COR-L47 (cell line): ENCODE measurements at places on chromosomes 7 and 10.

- no peak for DNase-seq
Measured at GRCh38 chr7:160958-161725, 31.2 kb upstream of the FAM20C start.

DNA sequence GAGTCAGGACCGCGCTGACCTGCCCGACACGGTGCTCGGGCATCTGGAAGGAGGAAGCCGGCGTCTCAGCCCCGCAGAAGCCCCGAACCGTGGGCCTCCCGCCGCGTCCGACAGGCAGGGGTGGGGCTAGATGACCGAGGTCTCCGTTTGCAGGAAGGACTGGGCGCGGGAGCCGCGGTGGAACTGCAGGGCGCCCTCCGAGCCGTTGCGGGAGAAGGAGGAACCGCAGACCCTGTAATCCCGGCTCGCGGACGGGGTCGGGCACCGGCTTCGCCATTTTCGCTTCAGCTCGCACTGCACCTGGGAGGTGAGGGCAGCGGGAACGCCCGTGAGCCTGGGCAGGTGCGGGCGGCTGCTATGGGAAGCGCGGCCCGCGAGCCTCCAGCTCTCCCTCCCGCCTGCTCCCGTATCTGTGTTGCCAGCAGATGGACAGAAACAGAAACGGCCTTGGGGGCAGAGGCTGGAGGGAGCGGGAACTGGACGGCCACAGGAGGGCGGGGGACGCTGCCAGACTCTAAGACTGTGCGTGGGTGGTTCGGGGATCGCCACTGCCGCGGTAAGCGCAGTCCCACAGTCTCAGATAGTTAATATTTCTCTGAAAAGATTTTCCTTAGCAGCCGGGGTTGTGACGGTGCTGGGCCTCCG lies 114.1 kb downstream of the VIPR2 start:
- DNase-seq, result peak; percentile 53

DNA sequence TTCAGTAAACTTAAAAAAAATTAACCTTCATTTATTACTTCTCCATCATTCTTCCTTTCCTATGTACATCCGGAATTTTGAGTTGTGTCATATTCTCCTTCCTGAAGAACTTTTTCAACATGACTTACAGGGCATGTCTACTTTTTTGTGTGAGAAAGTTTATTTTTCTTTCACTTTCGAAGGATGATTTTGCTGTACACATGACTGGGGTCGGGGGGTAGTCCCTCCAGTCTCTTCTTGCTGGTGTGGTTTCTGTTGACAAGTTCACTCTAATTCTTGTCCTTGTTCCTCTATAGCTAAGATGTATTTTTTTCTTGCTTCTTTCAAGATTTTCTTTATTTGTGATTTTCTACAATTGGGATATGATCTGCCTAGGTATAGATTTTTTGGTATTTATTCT lies 55.8 kb downstream of the INPP5A start:
- no peak for DNase-seq

DNA sequence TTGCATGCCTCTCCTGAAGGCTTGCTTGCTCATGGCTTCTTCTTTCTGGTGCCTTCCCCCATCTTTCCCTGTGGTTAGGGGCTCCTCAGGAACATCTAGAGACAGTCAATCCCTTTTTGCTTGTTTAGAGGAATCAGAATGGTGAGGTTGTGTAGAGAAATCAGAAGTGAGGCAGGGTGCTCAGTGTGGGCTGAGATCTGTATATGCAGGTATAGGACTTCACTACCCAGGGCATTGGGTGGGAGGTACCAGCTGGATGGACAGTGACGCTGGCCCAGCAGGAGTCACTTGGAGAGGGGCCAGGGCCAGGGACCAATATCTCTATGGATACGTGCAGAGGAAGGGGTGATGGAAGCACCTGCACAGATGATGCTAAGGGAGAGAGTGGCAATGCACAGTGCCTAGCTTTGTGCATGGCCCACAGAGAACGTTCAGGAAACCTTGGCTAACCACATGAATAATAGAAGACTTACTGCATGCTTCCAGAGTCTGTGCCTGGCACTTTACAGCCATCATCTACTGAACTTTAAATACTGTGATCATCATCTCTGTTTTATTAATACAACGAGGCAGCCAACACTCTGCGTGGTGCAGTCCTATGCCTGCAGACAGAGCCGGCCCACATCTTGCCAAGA lies 255.2 kb downstream of the ABCA13 start:
- DNase-seq, result peak; percentile 45

DNA sequence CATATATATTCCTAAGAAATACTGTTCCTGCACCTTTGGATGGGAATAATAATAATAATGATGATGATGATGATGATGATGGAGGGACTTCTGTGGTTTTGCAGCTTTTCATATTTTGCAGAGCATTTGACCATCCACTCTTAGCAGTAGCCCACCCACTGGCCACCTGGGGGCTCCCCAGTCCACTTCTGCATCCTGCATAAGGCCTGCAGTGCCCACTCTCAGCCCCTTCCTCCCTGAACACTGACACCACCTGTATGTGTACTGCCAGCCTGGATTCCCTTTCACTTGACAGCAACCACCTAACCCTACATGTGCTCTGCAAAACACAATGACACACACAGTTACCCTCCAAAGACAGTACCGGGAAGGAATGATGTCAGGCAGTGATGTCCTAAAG lies 131.4 kb downstream of the ADAM12 start:
- DNase-seq, result no peak

DNA sequence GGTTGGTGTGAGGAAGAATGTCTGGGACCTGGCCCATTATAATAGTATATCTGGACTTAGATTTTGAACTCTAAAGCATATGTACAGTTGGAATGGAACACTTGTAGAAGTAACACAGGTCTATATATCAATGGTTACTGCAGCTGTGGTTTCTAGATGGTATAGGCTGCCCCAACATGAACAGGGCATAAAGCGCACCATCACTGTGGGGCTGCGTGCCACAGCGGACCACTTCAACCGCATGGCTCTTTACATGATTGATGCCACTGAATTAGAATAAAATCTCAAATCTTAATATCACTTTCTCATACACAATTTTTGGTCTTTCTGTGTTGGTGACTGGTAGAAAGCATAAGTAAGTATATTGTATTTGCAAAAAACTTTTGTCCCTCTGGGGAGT lies 59.5 kb downstream of the KLRG2 start:
- no peak for DNase-seq

GRCh38 chr7:127382301-127383085 lies 10.0 kb downstream of the ZNF800 start:
- DNase-seq, result no peak

DNA sequence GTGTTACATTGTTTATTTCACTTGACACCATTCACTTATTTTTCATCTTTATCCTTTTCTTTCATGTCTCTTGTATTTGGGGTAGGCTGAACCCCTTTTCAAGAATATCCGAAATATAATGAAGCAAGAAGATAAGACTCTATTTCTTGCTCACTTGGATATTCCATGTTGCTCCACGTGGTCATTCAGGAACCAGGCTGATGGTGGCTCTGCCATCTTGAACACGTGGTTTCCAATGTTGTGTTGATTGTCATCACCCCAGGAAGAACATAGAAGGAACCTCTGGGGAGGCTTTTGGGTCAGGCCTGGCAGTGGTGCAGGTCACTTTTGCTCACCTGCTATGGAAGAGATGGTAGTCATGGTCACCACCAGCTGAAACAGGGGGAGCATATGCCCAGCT lies 9.3 kb upstream of the GALNTL5 start:
- DNase-seq, result no peak

DNA sequence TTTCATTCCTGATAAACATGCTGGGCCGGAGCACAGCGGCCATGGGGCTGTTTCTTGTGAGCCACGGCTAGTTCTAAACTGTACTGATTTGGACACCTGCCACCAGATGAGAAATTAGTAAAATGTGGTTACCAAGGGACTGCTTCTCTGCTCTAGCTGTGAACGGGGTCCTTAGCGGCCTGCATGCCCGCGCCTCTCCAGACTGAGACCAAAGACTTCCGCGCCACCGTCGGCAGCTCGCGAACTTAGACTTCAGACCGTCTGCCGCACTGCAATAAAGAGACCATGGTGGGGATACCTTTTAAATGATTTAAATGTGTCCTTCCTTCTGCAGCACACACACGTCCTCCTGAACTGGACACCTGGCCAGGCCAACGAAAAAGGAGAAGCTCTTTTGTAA lies 116.4 kb downstream of the BMS1 start:
- no peak for DNase-seq

DNA sequence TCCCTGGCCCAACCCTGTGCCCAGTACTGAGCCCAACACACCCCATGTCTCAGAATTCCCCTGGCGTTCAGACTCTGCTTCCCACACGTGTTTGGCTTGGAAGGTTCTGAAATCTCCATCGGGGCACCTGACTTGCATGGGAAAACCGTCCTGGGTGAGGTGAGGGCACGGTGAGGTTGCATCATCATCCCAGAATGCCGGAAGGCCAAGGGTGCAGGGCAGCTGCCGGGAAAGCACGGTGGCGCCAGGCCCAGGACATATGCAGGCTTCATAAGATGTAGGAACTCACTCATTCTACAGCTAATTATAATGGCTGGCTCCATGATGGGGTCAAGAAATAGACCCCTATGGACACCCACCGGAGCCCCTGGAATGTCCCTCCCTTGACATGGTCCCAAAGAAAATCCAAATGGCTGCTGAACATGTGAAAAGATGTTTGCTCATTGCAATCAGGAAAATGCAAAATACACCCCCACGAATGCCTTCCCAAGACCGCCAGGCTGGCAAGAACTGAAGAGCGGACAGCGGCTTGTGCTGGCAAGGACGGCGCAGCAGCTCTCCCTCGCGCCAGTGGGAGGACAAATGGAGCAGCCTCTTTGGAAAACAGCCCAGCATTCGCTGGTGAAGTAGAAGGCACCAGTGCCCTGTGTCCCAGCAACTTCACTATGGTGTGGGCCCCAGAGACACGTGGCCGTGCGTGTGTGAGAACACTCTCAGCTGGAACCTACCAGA lies 2.3 kb downstream of the KNDC1 start:
- DNase-seq, result no peak
